ENCODE measurements at places on chromosomes 7 and 10. TPM values are rescaled to one million over a fixed set of nuclear protein-coding genes. Genes with fewer than 3 reads are reported as not detected.
A peak's percentile ranks its signal among the peaks of the same experiment; 100 is the strongest.

DNA sequence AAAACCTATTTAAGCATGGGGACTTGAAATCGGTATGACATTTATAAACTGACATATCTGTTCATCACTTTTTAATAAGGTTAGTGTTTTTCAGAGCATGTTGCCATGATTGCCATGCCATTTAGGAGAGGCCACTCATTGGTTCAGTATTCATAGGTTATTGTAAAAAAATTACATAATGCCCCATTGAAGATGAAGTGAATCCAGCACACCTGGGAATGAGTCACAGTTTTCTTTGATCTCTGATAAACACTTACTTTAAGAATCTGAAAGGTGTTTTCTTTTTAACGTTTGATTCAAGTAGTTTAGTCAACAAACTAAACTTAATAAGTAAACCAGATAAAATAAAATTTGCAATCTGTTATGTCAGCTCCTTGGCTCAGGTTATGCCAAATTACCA lies 278.3 kb downstream of the ARL4A start:
- no peak for DNase-seq

The PAPOLB gene
- total RNA-seq: 0.10 TPM

GRCh38 chr10:98339799-98340198 lies 71.8 kb upstream of the LOXL4 start:
- DNase-seq: no peak

GRCh38 chr10:92187101-92187500 lies 103.8 kb downstream of the CPEB3 start:
- DNase-seq: no peak

DNA sequence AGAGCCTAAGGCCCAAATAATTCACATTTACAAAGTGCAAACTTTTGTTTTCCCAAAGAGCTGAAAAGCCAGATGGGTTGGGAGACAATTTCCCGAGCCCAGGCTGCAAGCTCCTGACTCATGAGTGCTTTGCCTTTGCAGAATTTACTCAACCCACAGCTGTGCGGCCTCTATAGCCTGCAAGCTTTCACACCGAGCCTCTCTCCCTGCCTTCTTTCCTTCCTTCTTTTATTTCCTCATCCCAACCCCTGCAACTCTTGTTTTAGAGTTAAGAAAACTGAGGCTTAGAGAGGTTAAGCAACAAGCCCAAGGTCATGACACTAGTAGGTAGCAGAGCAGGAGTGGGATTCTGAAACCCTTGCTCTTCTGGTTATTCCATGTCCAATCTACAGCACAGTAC lies 203.0 kb upstream of the GPR26 start:
- no peak for DNase-seq

DNA sequence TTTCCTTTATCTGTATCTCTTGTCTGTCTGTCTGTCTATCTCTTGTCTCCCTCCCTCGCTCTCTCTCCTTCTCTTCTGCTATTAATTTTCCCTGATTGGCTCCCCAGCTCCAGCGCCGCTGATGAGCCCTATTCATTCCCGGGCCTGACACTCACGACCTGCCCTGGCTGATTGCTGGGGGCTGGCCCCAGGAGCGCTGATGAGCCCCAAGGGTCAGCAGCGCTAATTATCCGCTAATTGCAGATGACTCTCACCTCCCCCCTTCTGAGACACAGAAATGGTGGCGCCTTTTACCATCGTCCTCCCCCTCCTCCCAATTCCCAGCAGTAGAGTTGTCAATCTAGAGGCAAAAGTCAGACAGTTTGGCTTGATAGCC lies 1.3 kb upstream of the GBX1 start:
- DNase-seq: no peak

The DLX6 gene
- total RNA-seq: not detected

The NUTM2D gene
- total RNA-seq: 2.2 TPM

DNA sequence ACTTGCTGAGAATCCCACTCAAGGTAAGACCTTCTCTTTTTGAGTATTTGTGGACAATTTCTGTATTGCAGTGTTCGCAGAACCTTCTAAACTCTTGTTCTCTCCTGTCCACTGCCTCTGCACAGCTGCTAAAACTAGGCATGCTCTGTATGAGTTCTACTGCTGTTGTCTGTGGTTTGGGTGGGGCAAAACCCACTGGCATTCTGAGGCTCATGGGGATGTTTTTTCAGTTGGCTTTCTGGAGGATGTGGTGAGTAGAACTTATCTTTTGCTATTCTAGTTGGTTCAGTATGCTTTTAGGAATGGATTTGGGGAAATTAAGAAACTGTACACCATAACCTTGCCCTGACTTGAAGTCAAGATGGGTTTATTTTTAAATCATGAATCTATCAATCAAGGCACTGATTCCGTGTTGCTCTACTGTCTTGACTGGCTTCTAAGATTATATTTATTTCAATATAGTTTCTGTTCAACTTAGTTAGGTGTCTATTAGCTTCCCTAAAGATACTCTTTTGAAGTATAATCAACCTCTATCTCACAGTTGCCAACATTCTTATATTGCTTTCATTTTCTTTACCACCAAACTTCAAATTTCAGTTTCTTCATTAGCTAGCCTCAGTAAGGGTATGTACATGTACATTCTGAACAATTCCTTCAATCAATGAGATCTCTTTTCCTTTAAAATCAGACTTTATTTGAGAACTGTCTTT lies 25.0 kb upstream of the C1GALT1 start:
- peak; percentile 66 for DNase-seq

The PDE1C gene
- total RNA-seq: 0.12 TPM

Measured in natural killer cell treated with Interleukin-12 subunit alpha and Interleukin-12 subunit beta and Interleukin-15 and Interleukin-18, amount 100 ng/mL, for 72 hours (primary cell).